ENCODE measurements at places on chromosomes 6 and 20.

DNA sequence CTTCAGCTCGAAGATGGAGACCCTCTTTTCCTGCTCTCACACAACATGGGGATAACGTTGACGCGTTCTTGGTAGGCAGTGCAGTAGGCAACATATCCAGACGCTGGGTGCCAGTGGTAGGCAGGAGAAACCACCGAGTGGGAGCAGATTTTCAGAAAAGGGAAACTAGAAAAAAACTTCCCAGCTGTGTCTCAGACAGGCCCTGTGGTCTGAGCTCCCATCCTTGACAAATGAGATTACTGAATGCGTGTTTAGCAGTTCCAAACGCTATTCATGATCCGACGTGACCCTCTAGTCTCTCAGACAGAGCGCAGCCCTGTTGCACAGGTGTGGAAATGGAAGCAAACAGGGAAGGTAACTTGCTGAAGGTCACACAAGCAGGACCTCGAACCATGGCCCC lies 83.9 kb upstream of the DUSP22 start:
- DNase-seq: no peak

DNA sequence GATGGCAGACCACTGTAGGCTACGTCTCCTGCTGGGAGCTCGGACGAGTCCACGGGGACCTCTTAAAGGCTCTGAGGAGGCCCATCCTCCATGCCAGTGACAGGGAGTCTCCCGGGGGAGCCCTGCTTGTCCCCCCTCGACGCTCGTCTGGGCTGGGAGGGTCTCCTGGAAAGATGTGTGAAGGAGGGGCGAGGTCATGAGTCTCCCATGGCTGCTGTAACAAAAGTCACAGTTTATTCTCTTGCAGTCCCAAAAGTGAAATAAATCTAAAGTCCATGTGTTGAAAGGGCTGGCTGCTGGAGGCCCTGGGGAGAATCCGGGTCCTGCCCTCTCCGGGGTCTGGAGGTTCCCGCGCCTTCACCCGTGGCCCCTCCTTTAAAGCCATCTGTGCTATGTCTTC lies 67.1 kb upstream of the GATA5 start:
- no peak for DNase-seq

DNA sequence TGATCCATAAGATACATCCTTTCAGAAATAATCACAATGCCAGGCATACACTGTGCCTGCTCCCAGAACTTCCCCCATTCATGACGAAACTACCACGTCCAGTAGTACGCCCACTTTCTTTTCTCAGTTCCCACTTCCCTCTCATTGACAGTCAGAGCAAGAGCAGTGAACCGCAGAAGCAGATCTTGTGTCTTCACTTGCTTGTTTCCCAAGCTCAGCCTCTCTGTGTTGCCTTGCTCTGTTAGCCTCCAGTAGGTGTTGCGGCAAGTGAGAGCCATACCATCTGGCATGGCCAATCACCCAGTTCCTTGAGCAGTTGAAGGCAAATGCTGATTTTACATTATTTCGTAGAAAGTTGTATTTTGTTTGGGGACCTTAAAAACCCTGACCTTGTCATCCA lies 11.7 kb downstream of the UST start:
- DNase-seq: no peak

DNA sequence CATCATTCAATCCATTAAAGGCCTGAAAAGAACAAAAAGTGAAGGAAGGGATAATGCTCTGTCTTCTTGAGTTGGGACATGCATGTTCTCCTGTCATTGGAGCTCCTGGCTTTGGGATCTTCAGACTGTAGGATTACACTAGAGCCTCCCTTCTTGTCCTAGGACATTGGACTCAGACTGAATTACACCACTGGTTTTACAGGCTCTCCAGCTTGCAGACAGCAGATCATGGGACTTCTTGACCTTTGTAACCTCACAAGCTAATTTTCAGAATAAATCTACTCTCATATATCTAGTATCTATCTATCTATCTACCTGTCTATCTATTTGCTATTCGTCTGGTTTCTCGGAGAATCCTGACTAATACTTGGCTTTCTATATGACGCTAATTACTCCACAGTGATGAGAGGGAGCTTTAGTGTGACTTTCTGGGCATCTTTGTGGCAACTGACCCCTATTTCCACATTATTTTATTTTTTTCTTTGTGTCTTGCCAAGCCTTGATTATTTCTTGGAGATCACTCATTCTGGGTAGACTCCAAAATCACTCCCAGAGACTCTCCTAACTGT lies 151.9 kb upstream of the ZNF184 start:
- DNase-seq: no peak

DNA sequence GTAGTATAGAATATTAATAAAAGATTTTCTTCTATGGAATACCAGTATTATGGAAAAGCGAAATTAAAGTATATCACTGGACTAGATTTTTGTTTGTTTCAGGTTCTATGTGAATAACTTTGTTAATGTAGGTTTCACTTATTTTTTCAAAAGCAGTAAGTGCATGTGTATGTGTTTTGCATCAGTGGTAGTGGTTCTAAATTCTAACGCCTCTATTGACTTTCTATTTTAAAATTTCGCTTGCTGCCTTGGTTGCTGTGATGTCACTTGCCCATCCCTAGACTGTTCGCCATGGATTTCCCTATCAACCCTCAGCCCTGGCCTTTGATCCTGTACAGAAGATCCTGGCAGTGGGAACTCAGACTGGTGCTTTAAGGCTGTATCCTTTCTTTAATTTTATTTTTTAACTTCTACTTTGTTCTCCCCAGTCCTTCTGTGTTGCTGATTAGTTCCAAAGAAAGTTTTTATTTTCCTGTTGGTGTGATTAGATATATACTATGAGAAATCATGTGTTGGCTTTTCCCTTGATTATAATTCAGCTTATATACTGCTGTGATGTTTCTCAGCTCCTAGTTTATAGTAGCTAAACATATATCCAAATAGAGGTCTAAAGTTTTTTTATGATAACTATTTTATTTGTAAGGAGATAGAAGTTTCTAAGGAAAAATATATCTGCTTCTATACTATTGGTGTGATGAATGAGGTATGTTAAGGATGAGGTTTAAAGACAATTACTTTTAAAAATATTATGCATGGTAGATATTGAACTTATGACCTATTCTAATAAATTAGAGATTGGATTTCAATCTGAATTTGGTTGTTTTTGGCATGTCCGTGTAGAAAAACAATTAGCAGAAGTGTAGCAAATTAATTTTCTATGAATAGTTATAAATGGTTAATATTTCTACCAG lies 1.7 kb downstream of the STXBP5 start:
- DNase-seq: no peak

GRCh38 chr6:20620043-20620442 lies 85.8 kb downstream of the CDKAL1 start:
- no peak for DNase-seq

DNA sequence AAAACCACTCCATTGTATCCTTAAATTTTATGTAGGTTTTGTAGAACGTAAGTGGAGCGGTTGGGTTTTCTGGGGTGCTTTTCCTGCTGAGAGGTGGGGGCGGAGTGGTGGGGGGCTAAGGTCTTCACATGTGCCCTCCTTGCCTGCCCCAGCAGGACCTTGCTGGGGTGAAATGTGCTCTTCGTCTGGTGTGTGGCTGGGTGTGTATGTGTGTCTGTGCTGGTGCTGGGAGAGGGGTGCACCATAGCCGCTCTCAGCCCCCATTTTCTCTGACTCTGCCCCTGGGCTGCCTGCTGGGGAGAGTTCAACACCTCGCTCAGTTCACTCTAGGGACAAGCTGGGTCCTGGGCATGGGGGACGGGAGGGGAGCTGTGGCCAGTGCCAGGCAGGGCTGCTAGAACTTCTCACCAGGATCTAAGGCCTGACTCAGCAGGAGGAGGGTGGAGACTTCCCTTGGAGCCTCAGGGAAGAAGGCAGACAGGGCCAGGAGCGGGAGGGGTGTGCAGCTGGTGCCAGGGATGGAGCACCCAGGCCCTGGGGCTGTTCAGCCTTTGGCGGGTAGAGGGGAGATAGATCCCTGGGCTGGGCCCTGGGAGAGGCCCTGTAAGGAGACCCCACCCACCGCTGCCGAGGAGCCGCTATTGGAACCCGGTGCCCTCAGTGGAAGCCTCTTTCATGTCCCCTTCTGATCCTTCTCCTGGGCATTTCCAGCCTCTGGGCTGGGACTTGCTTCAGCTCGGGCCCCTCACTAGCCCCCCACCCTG lies 4.8 kb downstream of the SOX18 start:
- no peak for DNase-seq

DNA sequence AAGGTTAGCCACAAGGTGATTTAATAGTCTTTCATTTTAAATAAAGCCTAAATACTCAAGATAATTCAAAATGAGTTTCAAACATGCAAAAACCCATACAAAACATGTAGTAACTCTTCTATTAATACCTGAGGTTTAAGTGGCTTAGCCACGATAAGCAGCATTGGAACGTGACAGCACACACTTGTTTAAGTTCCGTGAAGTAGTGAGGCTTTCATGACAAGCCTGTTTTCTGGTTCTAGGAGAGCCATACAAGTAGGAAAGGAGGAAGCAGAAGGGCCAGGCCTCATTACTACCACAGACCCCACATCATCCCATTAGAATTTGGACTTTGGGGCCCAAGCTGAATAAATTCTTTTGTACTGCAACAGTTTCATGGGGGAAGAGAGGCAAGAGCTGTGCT lies 54.3 kb upstream of the PRND start:
- no peak for DNase-seq

DNA sequence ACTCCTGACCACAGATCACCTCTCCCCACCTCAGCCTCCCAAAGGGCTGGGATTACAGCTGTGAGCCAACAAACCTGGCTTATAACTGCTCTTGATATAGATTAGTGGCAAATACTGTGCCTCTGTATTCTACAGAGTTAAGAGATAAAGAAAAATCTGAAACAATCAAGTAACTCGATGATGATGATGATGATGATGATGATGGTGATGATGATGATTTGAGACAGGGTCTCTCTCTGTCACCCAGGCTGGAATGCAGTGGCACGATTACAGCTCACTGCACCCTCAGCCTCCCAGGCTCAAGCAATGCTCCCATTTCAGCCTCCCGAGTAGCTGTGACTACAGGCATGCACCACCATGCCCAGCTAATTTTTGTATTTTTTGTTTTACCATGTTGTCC lies 66.3 kb upstream of the MAP7 start:
- DNase-seq: no peak

GRCh38 chr20:343107-343506 lies 3.8 kb upstream of the NRSN2 start:
- DNase-seq: no peak

- no peak for DNase-seq
These were observed 176.2 kb upstream of the CNR1 start for GRCh38 chr6:88342336-88342735.
